ENCODE measurements at places on chromosomes 11 and 22. TPM values are rescaled to one million over a fixed set of nuclear protein-coding genes. Genes with fewer than 3 reads are reported as not detected.
A peak's percentile ranks its signal among the peaks of the same experiment; 100 is the strongest.

DNA sequence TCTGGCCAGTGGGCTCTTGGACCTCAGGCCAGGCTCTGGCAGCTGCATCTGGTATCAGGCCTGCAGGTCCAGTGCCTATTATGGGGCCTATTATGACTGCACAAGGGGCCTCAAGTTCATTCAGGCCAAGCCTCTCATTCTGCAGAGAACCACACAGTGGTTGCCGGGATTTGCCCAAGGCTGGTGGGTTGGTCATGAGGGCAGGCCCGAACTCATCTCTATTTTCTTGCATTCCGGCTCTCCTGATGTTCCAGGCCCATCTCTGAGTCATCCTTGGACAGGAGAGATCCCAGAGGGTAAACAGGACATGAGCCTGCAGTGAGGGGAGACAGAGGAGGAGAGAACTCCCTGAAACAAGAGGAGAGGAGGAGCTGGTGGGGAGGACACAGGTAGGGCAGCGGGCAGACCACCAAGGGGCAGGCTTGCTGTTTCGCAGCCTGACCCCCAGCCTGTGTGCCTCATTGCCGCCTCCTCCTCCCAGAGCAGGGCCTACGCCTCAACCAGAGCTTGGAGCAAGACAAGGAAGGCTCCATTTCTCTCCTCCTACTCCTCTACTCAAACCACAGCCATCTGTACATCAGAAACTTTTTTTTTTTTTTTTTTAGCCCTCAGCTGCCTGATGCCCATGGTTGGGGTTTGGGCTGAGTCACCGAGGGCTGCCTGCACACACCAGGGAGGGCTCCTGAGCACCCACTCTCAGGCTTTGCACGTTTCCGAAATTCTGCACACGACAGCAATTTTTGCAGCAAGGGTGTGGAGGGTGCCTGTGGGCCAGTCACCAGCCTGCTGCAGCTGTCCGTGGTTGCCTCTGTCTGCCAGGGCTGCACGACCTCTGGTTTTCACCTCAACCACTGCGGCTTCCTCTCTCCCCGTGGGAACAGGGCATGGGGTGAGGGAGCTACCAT lies 12.7 kb upstream of the TREH start:
- no peak for DNase-seq

GRCh38 chr22:16866167-16866566 lies 41.0 kb upstream of the XKR3 start:
- no peak for DNase-seq

DNA sequence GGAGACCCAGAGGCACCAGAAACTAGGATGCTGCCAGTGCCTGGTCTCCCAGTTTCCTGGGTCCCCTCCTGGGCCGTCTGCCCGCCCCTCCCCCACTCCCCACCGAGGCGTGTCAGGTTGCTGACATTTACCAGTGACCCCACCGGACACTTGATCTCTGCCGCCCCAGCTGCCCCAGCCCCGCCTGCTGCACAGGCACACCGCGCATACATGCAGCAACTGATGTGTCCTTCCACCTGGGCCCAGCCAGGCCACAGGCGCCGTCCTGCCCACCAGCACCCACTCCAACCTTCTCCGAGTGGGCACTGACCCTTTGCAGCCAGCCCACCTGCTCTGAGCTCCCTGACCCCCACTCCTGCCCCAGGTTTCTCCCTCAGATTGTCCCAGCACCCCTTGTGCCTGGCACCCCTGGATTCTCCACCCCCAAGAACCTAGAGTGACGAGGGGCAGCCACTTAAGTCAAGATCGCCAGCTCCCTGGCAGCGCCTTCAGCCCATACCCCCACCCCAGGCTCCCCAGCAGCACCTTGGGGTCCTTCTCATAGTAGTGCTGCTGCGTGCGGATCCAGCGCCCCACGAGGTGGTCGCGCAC lies 548 bp downstream of the PYGM start:
- DNase-seq = no peak

The NRIP3 gene
- polyA plus RNA-seq = 1.3 TPM

GRCh38 chr11:116541460-116541859 lies 231.3 kb downstream of the BUD13 start:
- DNase-seq = no peak

DNA sequence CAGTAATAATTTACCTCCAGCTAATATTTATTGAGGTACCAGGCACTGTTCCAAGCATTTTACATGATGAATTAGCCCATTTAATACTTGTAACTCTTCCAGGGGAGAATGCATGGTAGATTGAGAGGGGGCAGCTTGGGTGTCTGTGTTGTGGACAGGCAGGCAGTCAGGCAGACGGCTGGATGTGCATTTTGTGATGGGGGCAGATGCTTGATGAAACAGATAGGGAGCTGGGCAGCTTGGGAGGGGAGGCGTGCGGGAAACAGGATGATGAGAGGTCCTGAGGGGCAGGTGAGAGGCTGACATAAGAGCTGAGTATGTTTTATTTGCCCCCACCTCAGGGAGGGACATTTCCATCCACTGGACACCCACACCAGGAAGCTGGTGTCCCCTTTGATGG lies 33.1 kb upstream of the SHISAL1 start:
- DNase-seq = no peak

DNA sequence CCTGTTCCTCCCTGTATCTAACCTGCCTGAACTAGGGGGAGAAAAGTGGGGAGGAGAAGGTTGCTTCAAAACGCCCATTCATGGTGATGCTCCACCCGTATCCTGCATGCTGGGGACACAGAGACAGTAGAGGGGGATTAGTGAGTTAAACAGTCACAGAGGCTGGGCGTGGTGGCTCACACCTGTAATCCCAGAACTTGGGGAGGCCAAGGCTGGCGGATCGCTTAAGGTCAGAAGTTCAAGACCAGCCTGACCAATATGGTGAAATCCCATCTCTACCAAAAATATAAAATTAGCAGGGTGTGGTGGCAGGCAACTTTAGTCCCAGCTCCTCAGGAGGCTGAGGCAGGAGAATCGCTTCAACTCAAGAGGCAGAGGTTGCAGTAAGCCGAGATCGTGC lies 1.8 kb upstream of the DENND5A start:
- DNase-seq = no peak

DNA sequence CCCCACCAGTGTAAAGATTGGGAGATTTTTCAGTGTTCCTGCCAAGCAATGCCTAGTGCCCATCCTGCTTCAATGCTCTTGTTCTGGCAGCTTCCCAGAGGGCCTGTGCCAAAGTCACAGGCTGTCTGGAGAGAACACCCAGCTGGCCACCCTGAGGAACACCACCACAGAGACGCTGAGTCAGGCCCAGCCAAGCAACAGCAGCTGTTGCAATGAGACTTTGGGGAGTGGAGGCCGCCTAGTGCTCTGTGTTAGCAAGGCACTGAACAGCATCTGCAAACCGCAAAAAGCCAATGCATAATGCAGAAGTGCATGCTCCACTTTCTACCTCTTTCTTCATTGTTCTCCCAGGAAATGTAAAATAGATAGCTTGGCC lies 168.1 kb downstream of the NXPE2 start:
- peak; percentile 50 for DNase-seq

DNA sequence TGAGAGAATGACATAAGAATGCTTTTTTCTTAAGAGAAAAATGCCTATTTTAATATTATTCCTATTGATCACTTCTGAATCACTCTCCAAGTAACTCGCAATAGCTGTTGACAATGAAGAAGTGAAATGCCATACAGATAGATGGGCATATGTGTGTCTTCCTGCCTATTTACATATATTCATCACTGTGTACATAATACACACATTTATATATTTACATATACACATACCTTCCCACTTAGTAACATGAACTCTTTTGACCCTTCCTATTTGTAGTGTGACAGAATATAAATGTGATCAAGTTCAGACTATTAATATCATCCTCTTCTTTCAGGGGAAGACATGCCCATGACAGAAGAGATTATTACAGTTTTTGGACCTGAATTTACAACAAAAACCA lies 756.7 kb downstream of the DLG2 start:
- DNase-seq = no peak
